ENCODE measurements at places on chromosomes 5 and 9. TPM values are rescaled to one million over a fixed set of nuclear protein-coding genes. Genes with fewer than 3 reads are reported as not detected.

The STK32A gene
- total RNA-seq, result 10.0 TPM

The DND1 gene
- total RNA-seq, result 1.3 TPM

The ADAMTS19 gene
- 12.0 TPM for total RNA-seq

- no peak for DNase-seq
These were observed 10.5 kb upstream of the SCGB3A1 start for GRCh38 chr5:180601591-180602480.

GRCh38 chr5:78689540-78690252, 41.1 kb upstream of the LHFPL2 start:
- no peak for DNase-seq

DNA sequence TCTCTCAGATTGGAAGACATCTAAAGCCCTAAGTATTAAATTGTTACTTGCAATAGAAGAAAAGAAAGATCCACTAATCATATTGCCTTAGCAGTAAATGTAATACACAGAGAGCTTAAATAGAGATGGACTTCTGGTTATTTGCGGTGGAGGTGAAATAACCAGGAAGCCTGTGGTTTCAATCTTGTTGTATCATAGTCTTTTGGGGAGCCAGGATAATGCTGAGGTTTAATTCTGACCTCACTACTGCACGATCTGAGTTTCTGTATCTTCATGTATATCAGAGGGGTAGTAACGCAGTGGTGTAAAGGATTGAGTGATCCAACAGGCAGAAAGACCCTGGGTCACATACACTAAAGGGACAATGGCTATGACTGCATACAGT, 71.7 kb downstream of the ANKRD55 start:
- no peak for DNase-seq

DNA sequence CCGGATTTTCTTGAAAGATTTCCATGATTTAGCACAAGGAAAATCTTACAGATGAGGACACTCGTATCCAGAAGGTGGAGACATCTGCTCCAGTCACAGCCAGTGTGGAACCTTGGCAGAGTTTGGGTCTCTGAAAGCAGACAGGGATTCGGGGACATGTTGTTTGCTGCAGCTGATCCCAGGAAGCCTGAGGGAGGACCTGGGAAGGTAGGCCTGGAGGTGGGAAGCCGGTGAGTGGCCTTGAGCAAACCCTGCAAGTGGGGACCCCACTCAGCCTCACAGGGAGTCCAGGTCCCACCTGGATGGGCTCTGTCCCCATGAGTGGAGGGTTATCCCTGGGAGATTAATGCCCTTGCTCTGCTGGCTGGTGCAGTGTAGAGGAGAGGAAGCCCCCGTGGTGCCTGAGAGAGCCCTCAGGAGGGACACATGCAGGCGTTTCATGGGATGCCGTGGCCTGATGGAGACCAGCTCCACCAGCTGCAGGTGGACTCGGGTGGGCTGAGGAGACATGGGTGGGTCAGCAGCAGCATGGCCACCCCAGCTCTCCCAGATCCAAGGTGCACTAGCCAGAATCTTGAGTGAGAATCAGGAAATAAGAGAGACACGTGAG, 7.8 kb downstream of the MRPS2 start:
- DNase-seq, result no peak

GRCh38 chr5:64158827-64159226, 6.8 kb upstream of the RNF180 start:
- DNase-seq, result no peak

GRCh38 chr5:137631453-137631852, 104.4 kb downstream of the KLHL3 start:
- no peak for DNase-seq
